ENCODE measurements at places on chromosomes 11 and 22.
A peak's percentile ranks its signal among the peaks of the same experiment; 100 is the strongest.

- DNase-seq: no peak
These were observed 33.8 kb downstream of the EHF start for GRCh38 chr11:34654483-34655334.

DNA sequence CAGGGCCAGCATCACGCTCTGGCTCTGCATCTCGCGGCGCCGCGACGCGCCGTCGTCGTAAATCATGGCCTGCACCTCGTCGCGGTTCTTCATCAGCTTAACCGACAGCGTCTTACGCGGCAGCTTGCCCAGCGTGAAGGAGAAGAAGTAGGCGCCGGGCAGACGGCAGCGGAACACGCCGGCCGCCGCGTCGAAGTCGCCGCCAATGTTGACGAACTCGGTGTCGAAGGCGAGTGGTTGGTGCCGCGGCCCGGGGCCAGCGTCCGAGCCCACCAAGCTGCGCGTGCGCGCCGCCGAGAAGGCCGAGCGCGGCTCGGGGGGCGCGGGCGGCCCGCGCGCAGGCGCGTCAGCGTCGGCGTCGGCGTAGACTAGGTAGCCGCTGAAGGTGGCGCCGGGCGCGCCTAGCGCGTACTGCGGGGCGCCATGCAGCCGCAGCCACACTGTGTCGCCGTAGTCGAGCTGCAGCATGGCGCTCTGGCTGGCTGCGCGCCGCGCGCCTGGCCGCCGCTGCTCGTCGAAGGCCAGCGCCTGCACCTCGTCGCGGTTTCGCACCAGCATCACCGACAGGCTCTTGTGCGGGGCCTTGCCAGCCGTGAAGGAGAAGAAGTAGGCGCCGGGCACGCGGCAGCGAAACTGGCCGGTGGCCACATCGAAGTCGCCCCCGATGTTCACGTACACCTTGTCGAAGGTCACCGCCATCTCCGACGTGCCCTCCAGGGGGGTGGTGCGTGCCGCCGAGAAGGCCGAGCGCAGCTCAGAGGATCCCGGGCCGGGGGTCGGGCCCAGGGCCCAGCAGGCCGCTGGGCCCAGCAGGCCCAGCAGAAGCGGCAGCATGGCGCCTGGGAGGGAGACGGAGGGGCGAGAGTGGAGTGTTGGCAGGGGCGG, 3.7 kb downstream of the FAM180B start:
- no peak for DNase-seq

DNA sequence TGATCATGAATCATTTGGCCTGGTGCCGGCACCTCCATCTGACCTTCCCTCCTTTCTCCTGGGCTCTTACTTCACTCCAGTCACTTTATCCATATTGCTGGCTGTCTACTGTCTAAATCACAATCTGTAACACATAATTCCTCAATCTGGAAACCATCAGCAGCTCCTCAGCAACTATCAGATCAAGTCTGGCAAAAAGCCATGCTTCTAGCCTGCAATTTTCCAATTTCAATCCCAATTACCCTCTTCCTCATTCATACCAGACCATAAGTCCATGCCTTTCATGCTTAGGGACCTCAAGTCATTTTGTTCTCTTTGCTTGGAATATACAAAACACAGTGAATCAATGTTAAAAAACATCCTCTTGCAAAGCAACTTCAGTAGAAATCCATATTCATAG, 882.8 kb upstream of the ANO3 start:
- no peak for DNase-seq

DNA sequence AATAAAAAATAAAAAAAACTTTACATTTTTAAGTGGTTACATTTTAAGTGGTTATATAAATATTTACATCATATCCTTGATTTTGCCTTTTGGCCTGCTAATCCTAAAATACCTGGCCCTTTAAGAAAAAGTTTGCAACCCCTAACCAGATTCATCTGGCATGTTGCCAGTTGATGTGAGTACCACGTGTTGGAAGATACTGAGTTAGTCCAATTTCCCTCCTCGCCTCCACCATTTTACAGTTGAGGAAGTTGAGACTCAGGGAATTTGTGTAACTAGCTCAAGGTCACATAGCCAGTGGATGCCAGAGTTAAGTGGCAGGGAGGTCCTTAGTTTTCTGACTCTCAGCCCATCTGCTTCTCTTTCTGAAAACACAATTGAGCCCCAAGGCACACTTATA, 5.1 kb downstream of the ELF5 start:
- no peak for DNase-seq

DNA sequence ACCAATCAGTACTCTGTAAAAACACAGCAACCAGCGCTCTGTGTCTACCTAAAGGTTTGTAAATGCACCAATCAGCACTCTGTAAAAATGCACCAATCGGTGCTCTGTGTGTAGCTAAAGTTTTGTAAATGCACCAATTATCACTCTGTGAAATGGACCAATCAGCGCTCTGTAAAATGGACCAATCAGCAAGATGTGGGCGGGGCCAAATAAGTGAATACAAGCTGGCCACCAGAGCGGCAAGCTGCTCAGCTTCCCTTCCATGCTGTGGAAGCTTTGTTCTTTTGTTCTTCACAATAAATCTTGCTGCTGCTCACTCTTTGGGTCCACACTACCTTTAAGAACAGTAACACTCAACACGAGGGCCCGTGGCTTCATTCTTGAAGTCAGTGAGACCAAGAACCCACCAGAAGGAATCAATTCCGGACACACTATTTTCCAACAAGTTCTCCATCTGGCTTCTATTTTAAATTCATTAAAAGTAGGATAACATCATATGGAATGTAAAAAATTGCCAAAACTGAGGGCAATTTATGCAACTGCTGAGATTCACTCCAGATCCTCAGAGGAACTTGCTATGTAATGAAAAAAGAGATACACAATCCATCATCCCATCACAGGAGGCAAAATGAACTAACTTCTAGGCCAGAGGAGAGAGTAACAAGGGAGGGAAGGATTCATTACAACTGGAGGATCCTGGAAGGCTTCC, 3.1 kb upstream of the PANX1 start:
- no peak for DNase-seq

GRCh38 chr22:22111267-22111751, 128.7 kb upstream of the TOP3B start:
- DNase-seq: peak; percentile 86

- DNase-seq: no peak
These were observed 988.1 kb downstream of the NTM start for GRCh38 chr11:132358573-132358953.

DNA sequence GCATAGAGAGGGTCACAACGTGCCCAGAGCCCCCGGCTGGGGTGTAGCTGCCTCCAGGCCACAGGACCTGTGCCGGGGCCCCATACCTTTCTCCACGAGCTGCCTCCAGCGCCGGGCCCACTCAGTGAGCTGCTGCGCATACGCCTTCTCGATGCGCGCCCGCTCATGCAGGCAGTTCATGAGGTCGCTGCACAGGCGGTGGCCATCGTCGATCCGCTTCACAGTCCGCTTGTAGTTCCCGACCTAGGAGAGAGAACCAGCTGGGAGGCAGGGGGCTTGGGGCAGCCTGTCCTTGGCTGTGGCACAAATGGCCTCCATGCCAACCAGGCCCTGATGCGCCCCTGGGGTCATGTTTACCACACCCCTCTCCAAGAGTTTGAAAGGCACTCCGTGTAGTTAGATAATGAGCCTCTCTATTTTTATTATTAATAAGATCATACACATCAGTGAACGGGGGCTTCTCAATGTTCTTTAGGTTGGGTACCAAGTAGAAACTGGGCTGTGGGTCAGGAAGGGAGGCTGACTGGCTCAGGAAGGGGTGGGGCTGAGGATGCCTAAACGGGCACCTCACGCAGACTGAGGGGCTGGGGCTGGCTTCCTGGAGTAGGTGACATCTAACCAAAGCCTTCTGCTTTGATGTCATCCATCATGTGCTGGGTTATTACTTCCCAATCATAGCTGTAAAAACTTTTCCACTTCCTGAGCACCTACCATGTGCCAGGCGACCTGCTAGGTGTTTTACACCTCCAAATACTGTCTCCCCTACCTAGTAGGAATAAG, 36.5 kb upstream of the ARFGAP3 start:
- no peak for DNase-seq

GRCh38 chr11:118068206-118068944, 8.5 kb upstream of the TMPRSS4 start:
- no peak for DNase-seq

GRCh38 chr11:125941619-125942611, 3.9 kb upstream of the VSIG10L2 start:
- peak; percentile 75 for DNase-seq

GRCh38 chr22:46148816-46149511, 1.4 kb upstream of the PPARA start:
- no peak for DNase-seq

- no peak for DNase-seq
These were observed 1.2 kb downstream of the CNIH2 start for GRCh38 chr11:66279092-66279734.

GRCh38 chr11:1623716-1624115, 1.8 kb upstream of the KRTAP5-4 start:
- DNase-seq: no peak

DNA sequence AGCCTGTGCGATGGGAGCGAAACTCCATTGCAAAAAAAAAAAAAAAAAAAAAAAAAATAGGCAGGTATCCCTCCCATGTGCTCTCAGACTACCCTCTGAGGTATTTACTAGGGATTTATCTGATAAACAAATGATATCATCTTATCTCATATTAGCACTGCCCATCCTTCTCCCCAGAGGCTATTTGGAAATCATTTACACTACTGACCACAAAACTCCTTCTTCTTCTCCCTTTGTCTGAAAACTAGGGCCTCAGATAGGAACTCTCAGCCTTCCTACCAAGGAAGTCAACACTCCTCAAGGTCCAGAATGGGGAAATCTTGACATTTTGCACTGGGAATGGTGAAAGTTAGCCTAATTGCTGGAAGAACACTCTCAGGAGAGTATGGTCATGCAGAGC, 46.4 kb downstream of the LARGE2 start:
- no peak for DNase-seq

DNA sequence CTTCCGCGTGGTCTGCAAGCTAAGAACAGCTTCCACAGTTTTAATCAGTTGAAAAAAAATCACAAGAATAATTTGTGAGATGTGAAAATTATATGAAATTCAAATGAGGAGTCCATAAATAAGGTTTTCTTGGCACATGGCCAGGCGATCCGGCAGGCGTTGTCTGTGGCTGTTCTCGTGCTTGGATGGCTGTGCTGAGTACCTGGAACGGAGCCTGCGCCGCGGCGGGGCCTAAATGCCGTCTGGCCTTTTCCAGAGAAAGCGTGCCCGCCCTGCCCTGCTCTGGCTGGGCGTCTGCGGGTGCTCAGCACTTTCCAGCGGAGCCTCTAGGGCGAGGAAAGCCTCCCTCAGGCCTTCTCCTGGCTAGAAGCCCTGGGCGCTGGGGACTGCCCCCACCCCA, 41.8 kb downstream of the OSBPL5 start:
- DNase-seq: no peak

DNA sequence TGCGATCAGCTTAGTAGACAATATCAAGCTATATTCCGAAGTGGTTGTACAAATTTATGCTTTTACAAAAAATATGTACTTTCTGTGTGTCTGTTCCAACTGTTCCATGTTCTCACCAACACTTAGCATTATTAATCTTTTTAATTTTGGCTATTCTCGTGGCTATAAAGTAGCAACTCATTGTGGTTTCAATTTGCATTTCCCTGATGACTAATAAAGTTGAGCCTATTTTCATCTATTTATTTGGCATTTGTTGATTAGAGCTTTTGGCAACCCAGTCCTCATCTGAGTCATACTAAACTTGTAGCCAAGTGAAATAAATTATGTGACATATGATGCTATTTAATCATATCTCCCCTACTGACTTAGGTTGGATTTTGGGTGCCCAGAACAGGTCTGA, 115.9 kb downstream of the FBXO7 start:
- DNase-seq: no peak

DNA sequence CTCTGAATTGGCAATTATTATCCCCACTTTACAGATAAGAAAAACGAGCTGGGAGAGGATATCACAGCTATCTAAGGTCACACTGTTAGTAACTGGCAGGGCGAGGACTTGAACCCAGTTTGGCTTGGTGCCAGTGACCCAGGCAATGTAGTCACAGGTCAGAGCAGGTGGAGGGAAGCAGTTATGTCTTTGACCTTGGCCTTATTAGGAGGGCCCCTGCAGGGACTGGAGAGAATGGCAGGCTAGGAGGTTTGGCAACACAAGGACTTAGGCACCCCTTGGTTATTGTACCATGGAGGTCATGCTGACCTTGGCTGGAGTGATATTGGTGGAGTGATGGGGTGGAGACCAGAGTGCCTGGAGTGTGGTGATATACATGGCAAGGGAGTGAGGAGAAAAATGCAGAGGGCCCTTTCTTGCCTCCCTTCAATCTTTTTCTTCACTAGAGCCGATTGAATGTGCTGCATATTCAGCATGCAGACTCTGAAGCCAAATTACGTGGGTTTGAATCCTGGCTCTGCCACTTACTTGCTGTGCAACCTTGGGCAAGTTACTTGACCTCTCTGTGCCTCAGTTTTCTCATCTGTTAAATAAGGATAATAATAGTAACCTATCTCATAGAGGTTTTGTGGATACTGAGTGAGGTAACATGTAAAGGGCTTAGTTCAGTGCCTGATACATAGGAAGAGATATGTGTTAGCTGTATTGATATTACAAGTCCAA, 92.7 kb upstream of the TBCEL start:
- no peak for DNase-seq

DNA sequence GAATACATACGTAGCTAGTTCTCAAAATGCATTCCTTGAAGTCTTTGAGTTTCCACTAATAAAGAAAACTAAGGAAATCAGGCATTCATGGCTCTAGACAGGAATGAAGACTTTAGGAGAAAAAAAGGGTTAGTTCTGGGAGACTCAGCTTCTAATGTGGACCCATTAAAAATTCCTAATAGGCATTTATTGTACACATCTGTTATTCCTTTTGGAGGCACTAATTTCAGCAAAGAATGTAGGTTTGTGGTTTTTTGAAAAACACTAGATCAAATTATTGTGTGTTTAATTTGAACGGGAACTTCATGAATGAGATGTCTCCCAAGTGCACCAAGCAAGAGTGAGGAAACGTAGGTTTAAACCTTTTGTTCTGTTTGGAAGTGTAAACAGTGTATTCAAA, 42.7 kb downstream of the PARVA start:
- DNase-seq: no peak

DNA sequence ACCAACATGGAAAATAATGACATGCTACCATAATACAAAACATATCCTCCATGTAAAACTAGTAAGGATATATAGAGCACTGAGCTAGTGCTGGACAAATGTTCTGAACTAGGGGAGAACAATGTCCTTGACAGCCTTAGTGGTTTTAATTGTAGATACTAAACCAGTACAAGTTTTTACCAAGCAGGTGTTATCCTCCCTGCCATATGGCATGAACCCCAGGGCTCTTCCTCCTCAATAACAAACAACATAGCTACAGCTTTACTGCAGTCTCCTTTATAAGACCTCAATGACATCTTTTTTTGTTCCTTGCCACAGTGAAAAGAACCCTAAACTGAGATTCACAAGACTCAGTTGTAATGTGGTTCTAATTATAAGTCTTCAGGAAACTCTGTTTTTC, 70.2 kb upstream of the GDPD4 start:
- DNase-seq: no peak

GRCh38 chr11:119450590-119451326, 27.8 kb upstream of the THY1 start:
- no peak for DNase-seq

All from GM10248 (cell line).